ENCODE measurements at places on chromosomes 16 and 17.

DNA sequence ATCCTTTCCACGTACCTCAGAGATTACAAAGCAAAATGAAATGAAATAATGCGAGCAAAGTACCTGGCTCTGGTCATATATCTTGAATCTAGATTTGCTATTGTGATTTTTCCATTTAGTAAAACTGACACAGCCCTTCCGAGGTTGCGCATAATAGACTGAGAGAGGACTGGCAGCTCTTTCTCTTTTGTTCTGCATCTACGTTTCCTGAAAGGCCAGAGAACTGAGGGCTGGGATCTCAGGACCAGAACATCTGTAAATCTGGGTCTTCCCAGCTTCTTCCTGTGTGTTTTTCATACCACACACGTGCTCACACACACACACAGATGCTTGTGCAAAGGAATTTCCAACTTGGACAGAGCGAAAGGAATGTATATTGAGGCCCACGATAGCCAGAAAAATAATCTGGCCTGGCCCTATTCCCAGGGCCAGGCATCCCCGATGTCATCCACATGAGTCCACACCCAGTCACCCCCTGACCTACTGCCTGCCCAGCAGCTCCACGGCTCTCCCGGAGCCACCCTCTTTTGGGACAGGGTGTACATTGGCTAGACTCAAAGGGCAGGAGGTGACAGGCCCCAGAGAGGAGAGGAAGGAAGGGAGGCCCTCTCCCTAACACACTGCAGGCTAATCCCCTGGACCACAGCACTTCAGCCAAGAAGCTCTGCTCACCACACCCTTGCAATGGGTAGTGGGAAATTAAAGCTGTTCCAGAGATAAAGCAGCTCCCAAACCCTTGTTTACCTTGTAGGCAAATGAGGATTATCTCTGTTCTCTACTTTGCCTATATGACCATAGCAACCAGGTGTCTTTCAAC is 41.8 kb downstream of the NOL11 start:
- no peak for DNase-seq

DNA sequence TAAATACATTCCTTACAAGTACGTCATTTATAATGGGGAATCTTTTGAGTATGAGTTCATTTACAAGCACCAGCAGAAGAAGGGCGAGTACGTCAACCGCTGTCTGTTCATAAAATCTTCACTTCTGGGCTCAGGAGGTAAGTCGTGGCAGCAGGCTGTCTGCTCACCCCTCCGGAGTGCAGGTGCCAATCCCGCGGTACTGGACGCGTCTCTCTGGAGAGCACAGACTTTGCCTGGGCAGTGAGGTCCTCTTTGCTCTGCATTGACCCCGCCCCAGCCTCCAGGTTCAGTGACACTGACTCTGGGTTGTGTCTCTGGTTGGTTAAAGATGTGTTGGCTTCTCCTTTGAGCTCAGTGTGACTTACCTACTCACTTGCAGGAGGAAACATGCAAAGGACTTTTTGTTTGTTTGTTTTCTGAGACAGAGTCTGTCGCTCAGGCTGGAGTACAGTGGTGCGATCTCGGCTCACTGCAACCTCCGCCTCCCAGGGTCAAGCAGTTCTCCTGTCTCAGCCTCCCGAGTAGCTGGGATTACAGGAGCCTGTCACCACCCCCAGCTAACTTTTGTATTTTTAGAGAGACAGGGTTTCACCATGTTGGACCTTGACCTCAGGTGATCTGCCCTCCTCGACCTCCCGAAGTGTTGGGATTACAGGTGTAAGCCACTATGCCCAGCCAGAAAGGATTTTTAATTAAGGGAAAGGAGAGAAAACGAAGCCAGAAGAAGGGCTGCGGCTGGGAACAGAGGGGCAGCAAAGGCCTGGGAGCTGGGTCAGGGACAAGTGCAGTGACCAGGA is 31.2 kb downstream of the RNF213 start:
- no peak for DNase-seq

GRCh38 chr17:82231312-82231561 is 2.4 kb downstream of the SLC16A3 start:
- DNase-seq = no peak

- no peak for DNase-seq
Measured at GRCh38 chr16:4094127-4094773, 22.0 kb downstream of the ADCY9 start.

GRCh38 chr17:72600934-72601333 is 480.1 kb downstream of the SOX9 start:
- no peak for DNase-seq

DNA sequence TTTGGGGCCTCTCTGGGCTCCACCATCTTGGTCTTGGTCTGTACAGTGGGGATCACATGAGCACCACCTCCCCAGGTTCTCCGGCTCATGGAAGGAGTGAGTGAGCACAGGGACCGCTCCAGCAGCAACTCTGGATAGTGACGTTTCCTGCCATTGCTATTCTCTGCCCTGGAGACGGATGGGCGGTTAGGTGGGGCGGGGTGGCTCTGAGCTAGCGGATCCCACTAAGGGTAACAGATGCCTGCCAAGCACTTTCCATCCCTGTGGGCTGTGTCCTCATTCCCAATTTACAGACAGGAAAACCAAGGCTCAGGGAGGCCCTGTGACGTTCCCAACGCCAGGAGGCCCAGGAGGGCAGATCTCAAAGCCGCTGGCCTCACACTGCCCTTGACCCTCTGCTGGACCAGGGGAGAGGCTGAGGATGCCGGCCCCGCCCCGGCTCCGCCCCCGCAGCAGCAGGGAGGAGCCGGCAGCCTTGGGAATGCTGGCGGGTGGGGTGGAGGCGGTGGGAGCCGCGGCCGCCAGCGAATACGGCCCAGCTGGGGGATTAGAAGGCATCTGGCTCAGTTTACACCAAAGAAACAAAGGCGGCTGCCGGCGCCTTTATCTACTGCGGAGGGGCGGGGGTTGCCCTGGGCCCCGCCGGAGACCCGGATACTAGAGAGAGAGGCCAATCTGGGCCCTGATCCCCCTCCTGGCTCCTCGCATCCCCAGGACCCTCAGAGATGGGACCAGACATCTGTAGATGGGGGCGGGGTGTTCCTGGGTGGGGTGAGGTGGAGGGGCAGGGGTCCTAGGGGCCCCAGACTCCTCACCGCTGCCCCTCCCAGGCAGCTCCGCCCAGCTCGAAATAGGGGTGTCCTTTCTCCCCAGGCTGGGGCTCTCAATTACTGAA is 122.3 kb upstream of the CIBAR2 start:
- no peak for DNase-seq

DNA sequence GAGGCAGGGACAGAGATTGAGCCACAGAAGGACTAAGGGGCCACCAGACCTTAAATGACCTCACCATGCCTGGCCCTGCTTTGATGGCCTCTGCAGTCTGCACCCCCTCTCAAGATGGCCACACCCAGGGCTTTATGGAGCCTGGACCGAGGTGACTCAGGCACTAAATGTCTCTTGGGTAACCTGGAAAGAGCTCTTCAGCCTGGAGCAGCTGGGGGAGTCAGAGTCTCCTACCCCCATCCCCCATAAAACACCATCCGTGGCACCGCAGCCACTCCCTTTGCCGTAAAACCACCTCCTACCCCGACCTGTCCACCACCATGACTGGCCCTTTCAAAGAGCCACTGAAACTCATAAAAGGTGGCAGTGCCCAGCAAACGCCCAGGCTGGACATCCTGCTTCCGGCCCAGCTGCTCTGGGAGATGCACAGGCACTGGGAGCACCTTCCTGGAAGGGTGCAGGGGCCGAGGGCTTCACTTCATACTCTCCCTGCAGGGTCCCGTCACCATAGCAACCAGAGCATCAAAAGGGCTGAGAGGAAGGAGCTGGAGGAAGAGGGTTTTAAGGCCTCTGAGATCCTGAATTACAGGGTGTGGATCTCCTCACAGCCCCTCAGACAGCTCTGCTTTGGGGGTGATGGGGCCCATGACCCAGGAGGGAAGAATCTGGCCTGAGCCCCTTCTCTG is 22.3 kb downstream of the FOXN1 start:
- no peak for DNase-seq

- DNase-seq = no peak
Measured at GRCh38 chr16:5928476-5929065, 831.0 kb upstream of the EEF2KMT start.

DNA sequence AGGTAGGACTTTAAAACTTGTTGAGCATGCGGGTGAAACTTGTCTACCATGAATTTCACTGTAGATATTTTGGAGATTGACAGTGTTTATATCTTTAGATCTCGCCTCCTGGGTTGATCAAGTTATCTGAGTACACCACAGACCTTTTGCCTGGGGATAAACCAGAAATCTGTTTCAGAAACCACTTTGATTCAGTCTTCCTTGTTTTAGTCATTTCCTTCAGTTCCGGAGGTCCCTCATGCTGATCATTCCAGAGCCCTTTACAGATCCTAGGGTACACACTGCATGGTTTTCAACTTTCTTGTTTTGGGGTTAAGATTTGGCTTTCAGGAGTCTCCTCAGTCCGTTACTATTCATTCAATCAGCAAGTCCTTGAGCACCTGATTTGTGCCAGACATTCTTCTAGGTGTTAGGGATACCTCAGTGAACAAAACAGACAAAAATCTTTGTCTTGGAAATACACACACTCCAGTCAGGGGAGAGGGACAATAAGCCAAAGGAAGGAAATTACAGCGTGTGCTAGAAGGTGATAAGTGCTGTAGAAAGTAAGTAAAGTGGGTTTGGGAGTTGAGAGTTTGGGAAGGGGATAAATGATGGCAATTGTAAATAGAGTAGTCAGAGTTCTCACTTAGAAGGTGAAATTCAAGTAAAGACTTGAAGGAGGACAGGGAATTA is 12.2 kb downstream of the NOD2 start:
- no peak for DNase-seq

GRCh38 chr16:82019535-82019934 is 8.3 kb upstream of the SDR42E1 start:
- DNase-seq = no peak

GRCh38 chr16:38941-39892 is 14.2 kb downstream of the POLR3K start:
- DNase-seq = no peak

- DNase-seq = no peak
Measured at GRCh38 chr17:10372906-10373305, at the start of gene MYH13. TSS of gene MYH13 (minus strand) at chr17:10373006. CDS start at chr17:10364530, 8,476 bp downstream.

GRCh38 chr17:63609816-63610573 is 9.3 kb downstream of the TACO1 start:
- DNase-seq = no peak

GRCh38 chr17:6666557-6666956 is 15.0 kb downstream of the C17orf100 start:
- no peak for DNase-seq

DNA sequence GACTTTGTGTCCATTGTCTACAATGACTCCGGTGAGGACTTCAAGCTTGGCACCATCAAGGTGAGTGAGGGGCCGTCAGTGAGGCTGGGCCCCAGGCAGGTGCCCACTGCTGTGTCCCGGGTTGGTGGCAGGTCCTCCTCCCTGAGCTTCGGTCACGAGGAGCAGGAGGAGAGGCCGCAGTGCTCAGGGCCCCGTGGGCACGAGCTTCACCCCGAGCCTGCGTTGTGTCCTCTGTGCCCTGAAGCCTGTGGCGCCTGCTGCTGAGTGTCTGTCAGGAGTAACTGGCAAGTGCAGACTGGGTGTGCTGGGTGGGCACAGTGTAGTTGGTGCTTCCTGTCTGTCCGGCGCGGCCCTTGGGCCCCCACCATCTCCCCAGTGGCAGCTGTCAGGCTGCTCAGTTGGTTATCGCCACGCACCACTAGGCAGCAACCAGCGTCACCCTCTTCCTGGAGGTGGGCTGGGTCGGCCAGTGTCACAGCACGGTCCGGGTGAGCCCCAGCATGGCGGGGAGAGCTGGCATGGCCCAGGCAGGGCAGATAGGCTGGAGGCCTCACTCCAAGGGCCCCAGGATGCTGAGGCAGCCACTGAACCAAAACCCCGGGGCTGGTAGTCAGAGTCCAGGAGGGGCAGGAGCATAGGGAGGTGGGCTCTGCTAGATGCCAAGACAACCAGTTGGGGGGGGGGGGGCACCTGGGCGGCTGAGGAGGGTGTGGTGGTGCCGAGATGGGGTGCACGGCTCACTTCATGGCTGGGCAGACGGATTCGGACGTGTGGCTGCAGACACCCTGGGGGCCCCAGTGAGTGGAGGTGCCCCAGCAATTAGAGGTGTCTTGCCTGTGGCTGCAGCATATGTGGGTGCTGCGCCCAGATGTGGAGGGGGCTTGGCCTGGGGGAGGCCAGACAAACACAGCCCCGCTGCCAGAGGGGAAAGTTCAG is 39.3 kb downstream of the TSC2 start:
- no peak for DNase-seq

DNA sequence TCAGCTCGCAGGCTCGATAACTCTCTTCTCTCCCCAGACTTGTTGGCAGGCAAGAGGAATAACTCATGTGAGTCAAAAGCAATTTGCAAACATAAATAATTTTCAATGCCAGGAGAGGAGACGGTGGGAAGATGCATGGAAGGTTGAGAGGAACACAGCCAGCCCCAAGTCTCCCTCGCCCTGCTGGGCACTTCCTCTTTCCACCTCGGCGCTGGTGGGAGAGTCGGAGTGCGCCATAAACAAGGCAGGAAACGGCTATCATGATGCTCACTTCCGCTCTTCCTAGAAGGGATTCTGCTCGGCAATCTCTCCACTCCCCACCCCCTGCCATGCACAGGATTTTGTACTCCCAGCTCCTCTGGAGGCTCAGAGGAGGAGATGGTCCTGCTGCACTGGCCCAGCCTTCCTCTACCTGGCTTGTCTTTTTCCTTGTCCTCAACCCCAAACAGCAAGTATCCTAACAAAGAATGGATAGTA is 13.0 kb downstream of the CBX4 start:
- no peak for DNase-seq

DNA sequence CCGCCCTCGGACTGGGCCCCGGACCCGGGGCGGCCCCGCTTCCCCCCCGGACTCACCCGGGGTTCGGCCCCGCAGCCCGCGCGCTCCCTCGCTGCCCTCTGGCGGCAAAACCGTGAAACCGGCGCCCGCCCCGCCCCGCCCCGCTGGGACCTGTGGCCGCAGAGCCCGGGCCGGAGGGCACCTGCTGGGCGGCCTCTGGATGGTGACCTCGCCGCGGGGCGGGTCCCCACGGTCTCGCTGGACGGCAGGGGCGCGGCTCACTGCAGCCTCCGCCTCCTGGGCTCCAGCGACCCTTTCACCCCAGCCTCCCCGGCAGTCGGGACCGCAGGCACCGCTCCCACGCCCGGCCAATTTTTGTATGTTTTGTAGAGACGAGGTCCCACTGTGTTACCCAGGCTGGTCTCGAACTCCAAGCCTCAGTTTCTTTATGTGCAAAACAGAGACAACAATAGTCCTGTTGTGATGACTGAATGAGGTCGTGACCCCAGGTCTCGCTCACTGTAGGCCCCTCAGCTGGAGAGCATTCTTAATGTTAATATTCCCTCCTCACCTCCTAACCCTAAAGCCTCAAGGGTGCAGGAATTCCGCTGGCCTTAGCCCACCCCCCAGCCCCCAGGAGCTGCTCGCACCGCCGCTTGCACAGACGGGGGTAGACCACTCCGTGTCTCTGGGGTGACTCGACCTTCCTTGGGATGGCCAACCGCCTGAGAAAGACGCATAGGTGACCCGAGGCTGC is 33.7 kb upstream of the RPH3AL start:
- no peak for DNase-seq

GRCh38 chr16:88200896-88201185 is 181.9 kb upstream of the ZNF469 start:
- DNase-seq = no peak
